ENCODE measurements at places on chromosomes 12 and 14. TPM values are rescaled to one million over a fixed set of nuclear protein-coding genes. Genes with fewer than 3 reads are reported as not detected.

The XPOT gene
- 58.3 TPM for total RNA-seq

The GPD1 gene
- not detected for total RNA-seq

The SPX gene
- total RNA-seq, result 0.16 TPM

The TRAFD1 gene
- 19.6 TPM for total RNA-seq

The SCN8A gene
- 0.76 TPM for total RNA-seq

The RNASE1 gene
- total RNA-seq, result 99.4 TPM

The RND1 gene
- total RNA-seq, result 5.5 TPM

The TAS2R42 gene
- total RNA-seq, result not detected

The CFL2 gene
- 28.0 TPM for total RNA-seq

The MRPL51 gene
- total RNA-seq, result 107 TPM

The PTHLH gene
- 0.25 TPM for total RNA-seq

The RIPK3 gene
- 4.9 TPM for total RNA-seq

The KLRB1 gene
- total RNA-seq, result not detected

The KRT4 gene
- not detected for total RNA-seq

The SPIC gene
- total RNA-seq, result not detected

The FOXN4 gene
- not detected for total RNA-seq

The CLEC4D gene
- total RNA-seq, result not detected

The GPR68 gene
- total RNA-seq, result 1.5 TPM

The TMEM253 gene
- total RNA-seq, result not detected

The TAS2R8 gene
- total RNA-seq, result not detected

The GUCY2C gene
- not detected for total RNA-seq

The CLMN gene
- total RNA-seq, result 1.6 TPM

The PPFIA2 gene
- total RNA-seq, result not detected

The ABHD12B gene
- not detected for total RNA-seq

The RNU4-1 gene
- not detected for total RNA-seq

The KRT6C gene
- not detected for total RNA-seq

The ANO2 gene
- 96.8 TPM for total RNA-seq

The IPO8 gene
- total RNA-seq, result 84.6 TPM

The KRT72 gene
- not detected for total RNA-seq

The ZFHX2 gene
- 1.0 TPM for total RNA-seq

The TAS2R31 gene
- total RNA-seq, result 9.3 TPM

The JKAMP gene
- total RNA-seq, result 38.4 TPM

The ASIC1 gene
- total RNA-seq, result 0.13 TPM

The EFS gene
- not detected for total RNA-seq

The MYBPC1 gene
- total RNA-seq, result not detected
